AG08395 (cell line): ENCODE measurements at places on chromosomes 2 and 18.
A peak's percentile ranks its signal among the peaks of the same experiment; 100 is the strongest.

GRCh38 chr2:168670478-168670877 lies 132.0 kb upstream of the NOSTRIN start:
- no peak for DNase-seq

GRCh38 chr2:8230466-8230865 lies 451.4 kb upstream of the ID2 start:
- no peak for DNase-seq

- peak; percentile 13 for DNase-seq
These were observed 74.1 kb downstream of the ATP8B1 start for GRCh38 chr18:57728941-57729511.

GRCh38 chr18:47915930-47916329 lies 14.5 kb downstream of the SMAD2 start:
- DNase-seq: no peak

DNA sequence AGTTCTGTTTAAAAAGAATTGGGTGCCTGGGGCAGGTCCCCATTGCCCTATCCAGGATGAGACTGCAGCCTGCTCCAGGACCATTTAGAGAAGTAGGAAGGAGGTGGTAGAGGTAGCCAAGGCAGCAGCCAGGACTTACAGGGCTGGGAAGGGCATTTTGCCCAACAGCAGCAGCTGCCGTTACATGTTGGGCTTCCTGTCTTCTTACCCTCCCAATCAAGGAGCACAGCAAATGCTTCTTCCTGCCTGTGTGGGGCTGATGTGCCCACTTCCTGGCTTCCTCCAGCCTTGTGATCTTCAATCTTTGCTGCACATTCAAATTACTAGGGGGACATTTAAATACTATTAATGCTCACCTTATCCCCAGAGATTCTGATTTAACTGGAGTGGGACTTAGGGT lies 112.0 kb downstream of the QPCT start:
- no peak for DNase-seq
